ENCODE measurements at places on chromosomes 1 and 21. TPM values are rescaled to one million over a fixed set of nuclear protein-coding genes. Genes with fewer than 3 reads are reported as not detected.
A peak's percentile ranks its signal among the peaks of the same experiment; 100 is the strongest.

KLHDC9 gene
- total RNA-seq: 7.3 TPM

GRCh38 chr1:247246325-247247115 lies 9.4 kb upstream of the VN1R5 start:
- H3K27me3 ChIP-seq: no peaks in the 10 kb centered on the region
- H3K4me3 ChIP-seq: no peak overlapping the region
- H3K27ac ChIP-seq: no peak overlapping the region
- no peak for DNase-seq
- H3K4me1 ChIP-seq: no peaks in the 10 kb centered on the region
- H3K36me3 ChIP-seq: no peaks in the 10 kb centered on the region

DNA sequence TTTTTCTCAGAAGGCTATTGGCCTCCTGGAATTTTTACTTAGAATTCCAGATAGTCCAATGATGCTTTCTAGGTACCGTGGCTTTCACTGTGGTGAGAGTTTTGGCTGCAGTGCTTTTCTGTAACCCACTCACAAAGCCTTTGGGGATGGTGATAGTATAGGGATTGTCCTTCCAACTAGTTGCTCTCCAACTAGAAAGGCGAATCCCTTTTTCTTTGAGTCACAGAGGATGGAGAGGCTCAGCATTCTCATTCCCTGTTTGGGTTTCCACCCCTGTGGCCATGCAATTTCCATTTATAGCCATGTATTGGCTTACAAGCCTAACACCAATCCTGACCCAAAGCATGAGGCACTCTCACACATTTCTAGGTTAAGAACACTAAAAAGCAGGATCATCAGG lies 300.3 kb downstream of the DISC1 start:
- peaks cover 61% of the 10 kb centered on the region for H3K4me1 ChIP-seq
- H3K27me3 ChIP-seq: peaks cover 1% of the 10 kb centered on the region
- H3K36me3 ChIP-seq: peaks cover 16% of the 10 kb centered on the region
- H3K4me3 ChIP-seq: no peak overlapping the region
- no peak for DNase-seq

GRCh38 chr1:225689882-225690459 lies 37.0 kb upstream of the ENAH start:
- no peak for DNase-seq
- H3K4me3 ChIP-seq: no peak overlapping the region
- no peak overlapping the region for H3K27ac ChIP-seq
- H3K36me3 ChIP-seq: no peaks in the 10 kb centered on the region
- H3K4me1 ChIP-seq: peaks cover 5% of the 10 kb centered on the region
- peaks cover 4% of the 10 kb centered on the region for H3K27me3 ChIP-seq

- no peaks in the 10 kb centered on the region for H3K36me3 ChIP-seq
- DNase-seq: peak; percentile 55
- H3K4me1 ChIP-seq: peaks cover 17% of the 10 kb centered on the region
- no peak overlapping the region for H3K4me3 ChIP-seq
- no peaks in the 10 kb centered on the region for H3K27me3 ChIP-seq
- H3K27ac ChIP-seq: no peak overlapping the region
Measured at GRCh38 chr1:119275145-119276134, 93.1 kb upstream of the HAO2 start.

- H3K4me3 ChIP-seq: no peak overlapping the region
- H3K27ac ChIP-seq: no peak overlapping the region
- H3K36me3 ChIP-seq: peaks cover 19% of the 10 kb centered on the region
- peaks cover 23% of the 10 kb centered on the region for H3K4me1 ChIP-seq
Measured at GRCh38 chr1:156655151-156655903, 13.4 kb downstream of the BCAN start.

DNA sequence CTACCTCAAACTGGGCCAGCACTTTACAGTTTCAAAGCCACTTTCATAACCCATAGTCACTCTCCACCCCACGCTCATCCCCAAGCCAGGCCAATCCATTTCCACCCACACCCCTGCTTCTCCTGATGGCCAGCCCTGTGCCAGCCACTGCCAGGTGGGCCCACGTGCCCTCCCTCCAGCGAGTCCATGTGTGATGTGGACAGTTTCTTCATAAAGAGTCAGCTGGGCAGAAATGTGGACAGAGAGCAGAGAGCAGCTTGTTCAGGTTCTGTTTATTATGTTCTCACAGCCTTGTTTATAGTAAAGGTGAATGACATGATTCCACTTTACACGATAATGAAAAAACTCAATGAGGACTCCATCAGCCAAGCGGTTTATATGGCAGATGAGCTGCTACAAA lies 37.4 kb upstream of the RGS16 start:
- H3K4me3 ChIP-seq: no peak overlapping the region
- no peak for DNase-seq
- H3K4me1 ChIP-seq: no peaks in the 10 kb centered on the region

DNA sequence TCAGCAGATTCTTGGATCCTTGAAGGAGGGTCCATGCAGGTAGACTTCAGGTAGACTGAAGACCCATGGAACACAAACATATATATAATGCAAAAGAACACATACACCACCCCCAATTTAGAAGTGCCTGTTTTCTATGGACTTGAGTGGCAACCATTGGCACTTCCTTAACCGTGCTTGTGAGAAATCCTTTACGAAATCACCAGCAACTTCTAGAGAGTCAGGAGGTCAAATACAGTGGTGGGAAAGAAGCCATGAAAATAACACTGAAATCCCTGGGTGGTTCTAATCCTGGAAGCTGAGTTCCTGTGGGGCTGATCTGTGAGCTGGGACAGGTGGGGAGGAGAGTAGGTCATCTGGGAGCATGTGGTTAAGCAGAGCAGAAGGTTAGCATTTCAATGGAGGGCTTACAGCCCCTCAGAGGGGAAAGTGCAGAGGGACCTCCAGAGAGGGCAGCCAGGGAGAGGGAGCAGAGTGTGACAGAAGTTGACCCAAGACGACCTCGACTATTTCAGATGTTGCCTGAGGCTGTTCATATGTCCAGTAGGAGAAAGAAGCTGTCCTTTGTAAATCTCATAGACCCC lies 13.0 kb upstream of the IL10 start:
- H3K36me3 ChIP-seq: no peaks in the 10 kb centered on the region
- no peak for DNase-seq
- H3K27me3 ChIP-seq: peaks cover 3% of the 10 kb centered on the region
- H3K4me3 ChIP-seq: no peak overlapping the region

DNA sequence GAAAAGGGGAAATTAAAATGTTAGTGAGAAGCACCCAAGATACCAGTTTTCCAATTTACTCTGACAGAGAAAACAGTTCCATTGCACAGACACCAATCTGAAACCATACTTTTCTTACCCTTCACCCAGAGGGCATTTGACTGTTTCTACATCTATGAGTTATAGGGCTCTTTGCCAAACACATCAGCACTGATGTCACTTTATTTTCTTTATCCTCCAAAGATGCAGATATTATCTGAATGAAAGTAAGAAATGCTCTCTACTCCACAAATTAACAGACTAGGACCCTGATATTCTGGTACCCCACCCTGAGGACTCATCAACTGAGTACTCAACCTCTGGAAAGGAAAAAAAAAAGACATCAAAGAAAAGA lies 24.2 kb upstream of the PEX19 start:
- no peak for DNase-seq
- H3K36me3 ChIP-seq: peaks cover 41% of the 10 kb centered on the region
- H3K4me3 ChIP-seq: no peak overlapping the region
- H3K4me1 ChIP-seq: peaks cover 14% of the 10 kb centered on the region
- no peak overlapping the region for H3K27ac ChIP-seq
- peaks cover 1% of the 10 kb centered on the region for H3K27me3 ChIP-seq

RHCE gene
- 2.4 TPM for total RNA-seq

LRRN2 gene
- total RNA-seq: 71.1 TPM

DNA sequence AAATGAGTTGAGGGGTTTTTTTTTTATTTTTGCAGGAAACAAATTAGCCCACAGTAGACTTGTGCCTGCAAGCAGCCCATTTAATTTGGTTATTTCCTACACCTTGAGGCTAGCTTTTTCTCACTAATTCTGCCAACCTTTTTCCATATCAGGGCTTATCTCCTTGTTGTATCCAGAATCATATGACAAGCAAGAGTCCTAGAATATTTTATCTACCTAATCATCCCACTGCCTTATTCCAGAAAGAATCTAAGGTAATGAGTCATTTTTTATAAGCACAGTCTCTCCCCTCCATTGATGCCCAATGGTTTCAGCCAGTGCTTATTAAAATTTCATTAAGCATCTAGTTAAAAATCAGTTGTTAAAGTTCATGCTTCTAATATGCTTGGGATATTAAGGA lies 324.1 kb downstream of the BARHL2 start:
- H3K36me3 ChIP-seq: no peaks in the 10 kb centered on the region
- no peak overlapping the region for H3K4me3 ChIP-seq
- no peak for DNase-seq
- H3K27me3 ChIP-seq: peaks cover 2% of the 10 kb centered on the region
- no peak overlapping the region for H3K27ac ChIP-seq
- H3K4me1 ChIP-seq: no peaks in the 10 kb centered on the region

GRCh38 chr1:107252271-107252670 lies 111.4 kb downstream of the NTNG1 start:
- peaks cover 29% of the 10 kb centered on the region for H3K4me1 ChIP-seq
- H3K27ac ChIP-seq: no peak overlapping the region
- H3K36me3 ChIP-seq: no peaks in the 10 kb centered on the region
- no peak overlapping the region for H3K4me3 ChIP-seq
- H3K27me3 ChIP-seq: peaks cover 1% of the 10 kb centered on the region
- no peak for DNase-seq

- H3K36me3 ChIP-seq: no peaks in the 10 kb centered on the region
- H3K4me1 ChIP-seq: peaks cover 6% of the 10 kb centered on the region
- H3K4me3 ChIP-seq: no peak overlapping the region
- H3K27ac ChIP-seq: no peak overlapping the region
- no peak for DNase-seq
Measured at GRCh38 chr1:219040291-219040690, 133.4 kb upstream of the LYPLAL1 start.

DNA sequence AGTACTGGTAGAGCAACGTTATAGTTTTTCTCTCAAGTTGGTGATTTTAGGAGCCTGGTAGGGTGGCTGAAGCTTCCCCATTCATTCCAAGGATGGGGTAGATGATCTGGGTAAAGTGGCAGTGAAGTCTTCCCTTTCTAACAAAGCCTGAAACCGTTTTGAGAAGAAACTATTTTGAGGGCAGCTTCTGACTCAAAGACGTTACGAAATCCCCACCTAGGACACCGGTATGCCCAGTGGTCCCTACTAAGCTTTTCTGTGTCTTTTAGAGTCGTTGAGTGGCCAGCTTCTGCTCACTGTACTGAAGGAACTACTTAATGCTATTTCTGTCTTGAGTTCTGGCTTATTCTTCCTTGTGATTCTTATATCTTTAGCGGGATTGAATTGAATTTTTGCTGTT lies 1.4 kb downstream of the WDTC1 start:
- H3K27ac ChIP-seq: no peak overlapping the region
- H3K4me1 ChIP-seq: peaks cover 19% of the 10 kb centered on the region
- no peaks in the 10 kb centered on the region for H3K27me3 ChIP-seq
- H3K4me3 ChIP-seq: peak overlapping the region; percentile 99
- DNase-seq: no peak

DNA sequence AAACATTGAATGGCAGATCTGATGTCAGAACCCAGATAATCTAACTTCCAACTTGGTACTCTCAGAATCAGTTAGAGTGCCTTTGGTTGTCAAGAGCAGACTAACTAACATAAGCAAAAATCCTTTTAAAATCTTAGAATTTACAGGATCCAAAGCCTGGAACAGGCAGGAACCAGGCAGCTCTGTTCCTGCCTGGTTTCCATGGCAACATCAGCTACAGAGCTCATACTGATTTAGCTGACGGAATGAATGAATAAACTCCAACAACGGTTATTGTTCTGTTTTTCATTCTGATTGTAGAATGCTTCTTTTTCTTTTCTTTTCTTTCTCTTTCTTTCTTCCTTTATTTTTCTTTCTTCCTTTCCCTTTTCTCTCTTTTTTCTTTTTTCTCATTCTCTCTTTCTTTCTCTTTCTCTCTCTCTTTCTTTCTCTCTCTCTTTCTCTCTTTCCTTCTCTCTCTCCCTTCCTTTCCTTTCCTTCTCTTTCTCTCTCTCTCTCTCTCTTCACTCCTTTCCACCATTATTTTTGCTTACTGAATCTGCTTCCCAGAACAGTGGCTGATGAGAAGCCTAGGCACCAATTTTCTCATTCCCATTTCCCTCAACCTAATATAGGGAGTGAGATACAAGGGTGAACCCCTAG lies 121.6 kb downstream of the RGS7 start:
- no peak overlapping the region for H3K4me3 ChIP-seq
- peak overlapping the region; percentile 91 for H3K27ac ChIP-seq
- H3K4me1 ChIP-seq: peaks cover 2% of the 10 kb centered on the region
- DNase-seq: peak; percentile 21
- no peaks in the 10 kb centered on the region for H3K36me3 ChIP-seq
- H3K27me3 ChIP-seq: no peaks in the 10 kb centered on the region

MMP23B gene
- 26.7 TPM for total RNA-seq

DNA sequence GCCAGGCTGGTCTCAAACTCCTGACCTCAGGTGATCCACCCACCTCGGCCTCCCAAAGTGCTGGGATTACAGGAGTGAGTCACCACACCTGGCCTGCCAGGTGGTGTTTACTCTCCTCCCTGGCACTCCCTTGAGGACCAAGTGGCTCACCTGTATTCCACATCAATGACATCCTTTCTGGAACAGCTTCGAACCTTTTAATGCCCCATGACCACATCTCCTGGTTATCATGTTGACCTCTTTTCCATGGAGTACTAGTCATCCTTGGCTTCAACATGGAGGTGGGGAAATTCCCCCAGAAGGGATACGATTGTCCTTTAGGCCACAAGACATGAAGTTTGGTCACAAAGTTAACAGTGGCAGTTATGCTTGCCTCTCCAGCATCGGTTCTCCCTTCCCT lies 66.9 kb downstream of the CDC7 start:
- H3K27me3 ChIP-seq: peaks cover 5% of the 10 kb centered on the region
- peaks cover 12% of the 10 kb centered on the region for H3K4me1 ChIP-seq
- H3K36me3 ChIP-seq: peaks cover 13% of the 10 kb centered on the region

DNA sequence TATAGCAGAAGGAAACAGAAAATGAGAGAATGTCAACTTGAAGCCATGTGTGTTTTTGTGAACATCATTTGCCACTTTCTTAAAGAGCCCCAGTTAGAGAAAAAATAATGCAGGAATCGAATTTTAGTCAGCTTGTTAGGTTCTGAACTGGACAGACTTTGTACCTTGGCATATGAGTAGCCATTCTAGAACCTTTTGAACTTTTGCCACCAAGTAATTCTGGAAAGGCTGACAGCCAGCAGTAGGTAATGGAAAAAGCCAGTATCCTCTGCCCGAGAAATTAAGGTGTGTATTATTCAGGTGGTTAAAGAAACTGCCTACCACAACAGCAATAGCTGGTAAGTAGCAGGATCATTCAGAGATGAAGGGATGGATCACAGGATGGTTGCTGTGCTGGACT lies 20.7 kb downstream of the LRRC8D start:
- peaks cover 2% of the 10 kb centered on the region for H3K27me3 ChIP-seq
- DNase-seq: no peak
- H3K27ac ChIP-seq: no peak overlapping the region
- peaks cover 29% of the 10 kb centered on the region for H3K4me1 ChIP-seq
- no peak overlapping the region for H3K4me3 ChIP-seq

- H3K36me3 ChIP-seq: peaks cover 3% of the 10 kb centered on the region
- H3K27ac ChIP-seq: no peak overlapping the region
- H3K4me3 ChIP-seq: no peak overlapping the region
- DNase-seq: no peak
Measured at GRCh38 chr1:91439016-91439415, 34.4 kb upstream of the HFM1 start.

- no peaks in the 10 kb centered on the region for H3K36me3 ChIP-seq
- peaks cover 8% of the 10 kb centered on the region for H3K4me1 ChIP-seq
- H3K4me3 ChIP-seq: no peak overlapping the region
Measured at GRCh38 chr1:215269955-215270354, 187.4 kb downstream of the KCNK2 start.

A3GALT2 gene
- total RNA-seq: not detected
